ENCODE measurements at places on chromosomes 1 and 21. TPM values are rescaled to one million over a fixed set of nuclear protein-coding genes. Genes with fewer than 3 reads are reported as not detected.

TTLL10 gene
- not detected for total RNA-seq

LRRN2 gene
- 0.65 TPM for total RNA-seq

KCNJ9 gene
- total RNA-seq: 0.11 TPM

LCE2C gene
- total RNA-seq: not detected

UMODL1 gene
- total RNA-seq: under 0.01 TPM

SPRR2D gene
- total RNA-seq: not detected

PEX10 gene
- 27.7 TPM for total RNA-seq

EDN2 gene
- total RNA-seq: not detected

NID1 gene
- total RNA-seq: 39.9 TPM

FAM72D gene
- total RNA-seq: 0.65 TPM
